NCI-H510A (cell line): ENCODE measurements at places on chromosomes 7 and 10.

- DNase-seq: no peak
These were observed 536 bp downstream of the C10orf105 start for GRCh38 chr10:71719042-71719441.

GRCh38 chr7:95886501-95887090 is 114.2 kb downstream of the DYNC1I1 start:
- DNase-seq: peak; percentile 11

GRCh38 chr7:107180378-107180777 is 11.6 kb downstream of the HBP1 start:
- DNase-seq: no peak

GRCh38 chr7:51995596-51996179 is 679.1 kb upstream of the COBL start:
- no peak for DNase-seq

- no peak for DNase-seq
These were observed 509.3 kb downstream of the SORCS3 start for GRCh38 chr10:105150259-105150880.

GRCh38 chr7:20541608-20542349 is 73.7 kb upstream of the ABCB5 start:
- DNase-seq: no peak

DNA sequence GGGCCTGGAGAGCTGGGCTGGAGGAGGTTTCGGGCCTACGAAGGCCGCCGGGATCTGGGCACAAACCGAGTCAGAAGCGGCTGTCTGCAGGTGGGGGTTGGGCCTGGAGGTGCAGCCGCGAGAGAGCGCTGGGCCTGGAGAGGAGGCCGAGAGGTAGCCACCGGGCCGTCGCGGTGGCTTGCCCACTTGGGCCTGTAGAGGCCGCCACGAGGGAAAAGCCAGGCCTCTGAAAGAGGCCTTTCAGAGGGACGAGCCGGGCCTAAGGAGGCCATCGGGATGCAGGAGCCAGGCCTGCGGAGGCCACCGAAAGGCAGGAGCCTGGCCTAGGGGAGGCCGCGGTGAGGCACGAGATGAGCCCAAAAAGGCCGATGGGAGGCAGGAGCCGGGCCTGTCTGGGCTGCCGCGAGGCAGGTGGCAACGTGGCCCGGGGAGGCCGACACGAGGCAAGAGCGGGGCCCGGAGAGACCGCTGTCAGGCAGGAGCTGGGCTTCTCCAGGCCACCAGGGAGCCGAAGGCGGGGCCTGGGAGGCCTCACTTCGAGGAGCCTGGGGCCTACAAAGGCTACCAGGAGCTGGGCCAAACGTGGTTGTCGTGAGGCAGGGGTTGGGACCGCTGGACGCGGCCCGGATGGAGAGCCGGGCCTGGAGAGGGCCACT is 25.6 kb downstream of the MDH2 start:
- no peak for DNase-seq

DNA sequence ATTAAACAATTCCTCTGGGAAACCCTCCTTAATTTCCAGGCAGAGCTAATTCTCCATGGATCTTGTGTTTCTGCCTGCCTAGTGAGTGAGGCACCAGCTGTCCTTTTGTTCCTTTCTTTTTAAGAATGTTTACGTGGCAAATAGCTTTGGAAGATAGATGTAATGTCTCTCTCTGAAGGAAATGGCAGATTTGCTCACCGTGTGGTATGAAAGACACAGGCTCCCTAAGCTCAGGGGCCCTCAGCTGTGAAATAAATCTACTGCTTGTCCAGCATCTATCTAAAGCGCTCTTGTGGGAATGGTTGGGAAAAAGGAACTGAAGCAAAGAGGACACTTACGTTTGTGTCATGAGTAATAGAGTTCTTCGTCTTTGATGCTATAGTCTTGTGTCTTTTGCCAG is 64.6 kb downstream of the FAS start:
- DNase-seq: no peak

DNA sequence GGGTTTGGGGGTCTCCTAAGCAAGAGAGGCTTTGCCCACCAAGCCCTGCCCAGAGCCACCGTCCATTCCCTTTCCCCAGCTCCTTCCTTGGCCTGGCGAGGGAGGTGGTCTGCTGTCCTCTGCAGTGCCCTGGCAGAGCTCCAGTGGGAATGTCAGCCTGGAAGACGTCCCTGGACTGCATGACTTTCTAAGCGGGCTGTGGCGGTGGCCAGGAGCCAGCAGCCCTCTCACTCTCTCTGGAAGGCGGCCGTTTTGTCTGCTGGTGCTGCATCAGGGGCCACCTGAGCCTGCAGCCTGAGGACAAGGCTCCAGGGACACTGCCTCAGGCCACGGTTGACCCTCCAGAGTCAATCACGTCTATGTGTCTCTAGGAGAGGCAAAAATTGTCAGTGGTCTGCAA is 271.0 kb downstream of the SKAP2 start:
- no peak for DNase-seq

DNA sequence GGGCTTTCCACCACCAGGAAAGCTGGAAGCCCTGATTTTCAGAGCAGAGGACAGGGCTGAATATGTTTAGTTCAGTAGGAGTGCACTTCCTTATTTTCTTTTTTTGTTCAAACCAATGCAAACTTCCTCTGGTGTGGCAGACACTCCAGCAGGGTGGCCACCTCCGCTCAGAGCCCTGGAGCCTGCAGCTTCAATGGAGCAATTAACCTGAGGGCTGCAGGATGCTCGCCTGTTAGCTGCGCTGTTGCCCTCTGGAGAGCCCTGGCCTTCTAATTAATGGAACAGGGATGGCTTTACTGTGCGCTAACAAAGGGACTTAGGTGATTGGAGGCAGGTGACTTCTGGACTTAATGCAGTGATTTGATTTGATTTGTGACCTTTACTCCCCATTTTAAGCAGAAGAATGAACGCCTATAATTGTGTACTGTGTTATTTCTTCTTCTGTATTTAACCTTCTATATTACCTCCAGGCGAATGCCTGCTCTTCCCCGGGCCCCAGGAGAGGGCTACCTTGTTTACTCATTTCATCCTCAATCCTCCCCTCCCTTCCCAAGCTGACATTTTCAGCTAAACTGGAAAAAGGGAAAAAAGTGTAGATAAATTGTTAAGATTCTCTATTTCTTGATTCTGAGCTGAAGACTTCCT is 123.0 kb upstream of the CTBP2 start:
- peak; percentile 23 for DNase-seq

GRCh38 chr7:155228459-155228845 is 69.2 kb upstream of the INSIG1 start:
- no peak for DNase-seq

DNA sequence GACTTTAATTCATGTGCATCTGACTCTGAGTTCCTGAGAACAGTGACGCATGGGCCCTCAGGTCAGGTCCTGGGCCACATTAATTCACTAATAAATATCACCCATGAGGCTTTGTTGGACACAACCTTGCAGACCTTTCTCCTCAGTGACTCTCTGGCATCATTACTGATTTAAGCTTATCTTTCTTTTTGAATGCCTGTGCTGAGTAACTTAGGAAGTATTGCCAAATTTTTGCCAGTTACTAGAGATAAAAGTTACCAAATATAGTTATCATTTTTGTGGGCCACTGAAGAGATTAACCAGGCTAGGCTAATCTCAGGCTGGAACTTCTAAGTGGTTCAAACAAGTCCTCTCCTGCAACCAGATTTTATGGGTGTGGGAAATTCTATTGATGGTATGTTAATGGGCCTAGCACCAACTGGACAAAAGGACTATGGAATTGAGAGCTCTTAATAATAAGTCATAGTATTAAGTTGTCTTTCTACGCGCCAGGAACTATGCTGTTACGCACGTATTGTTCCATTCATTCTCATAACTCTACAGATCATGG is 28.8 kb upstream of the PRTFDC1 start:
- DNase-seq: no peak

DNA sequence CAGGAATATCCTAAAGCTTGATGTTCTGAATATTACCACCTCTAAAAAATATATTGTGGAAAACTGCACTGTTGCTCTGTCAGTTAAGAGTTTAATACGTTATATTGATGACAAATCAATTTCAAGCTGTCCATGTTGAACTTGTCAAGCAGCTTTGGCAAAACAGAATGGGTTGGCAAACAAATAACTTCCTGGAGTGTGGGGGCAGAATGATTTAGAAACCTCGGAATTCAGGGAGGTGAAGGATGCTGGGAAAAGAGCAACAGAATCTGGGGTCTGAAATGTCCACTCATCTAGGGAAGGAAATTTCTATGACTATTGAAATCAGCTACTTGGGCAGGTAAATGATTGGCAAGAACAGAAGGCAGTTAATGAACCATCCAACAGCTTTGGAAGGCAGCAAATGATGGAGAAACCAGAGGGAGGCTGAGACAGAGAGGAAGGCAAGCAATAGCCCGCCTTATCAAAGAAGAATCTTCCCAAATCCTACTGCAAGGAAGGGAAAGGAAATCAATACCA is 95.1 kb upstream of the PALS2 start:
- no peak for DNase-seq
